NCI-H2171 (cell line): ENCODE measurements at places on chromosomes 6 and 20.
A peak's percentile ranks its signal among the peaks of the same experiment; 100 is the strongest.

GRCh38 chr20:5524896-5525295, 208.1 kb upstream of the PROKR2 start:
- DNase-seq: peak; percentile 87

DNA sequence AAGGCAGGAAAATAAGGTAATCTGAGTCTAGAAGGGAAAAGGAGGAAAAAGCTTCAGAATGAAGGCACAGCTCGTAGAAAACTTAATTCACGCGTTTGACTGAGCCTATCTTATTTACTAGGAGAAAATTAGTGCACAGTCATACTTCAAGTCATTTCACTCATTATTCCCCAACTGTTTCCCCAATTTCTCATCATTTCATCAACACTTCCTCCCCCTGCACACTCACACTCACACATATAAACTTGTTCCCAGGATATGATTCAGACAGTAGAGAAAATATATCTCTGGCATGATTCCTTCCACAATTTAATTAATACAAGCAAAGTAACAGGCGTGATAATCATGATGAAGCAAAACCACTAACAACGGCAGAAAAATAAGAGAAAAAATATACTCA, 94.5 kb upstream of the F13A1 start:
- DNase-seq: no peak

GRCh38 chr6:129902681-129903080, 41.6 kb upstream of the TMEM244 start:
- no peak for DNase-seq

- DNase-seq: no peak
These were observed 7.3 kb downstream of the PNRC1 start for GRCh38 chr6:89087881-89088280.

GRCh38 chr6:150081702-150082101, 12.8 kb upstream of the ULBP3 start:
- no peak for DNase-seq

DNA sequence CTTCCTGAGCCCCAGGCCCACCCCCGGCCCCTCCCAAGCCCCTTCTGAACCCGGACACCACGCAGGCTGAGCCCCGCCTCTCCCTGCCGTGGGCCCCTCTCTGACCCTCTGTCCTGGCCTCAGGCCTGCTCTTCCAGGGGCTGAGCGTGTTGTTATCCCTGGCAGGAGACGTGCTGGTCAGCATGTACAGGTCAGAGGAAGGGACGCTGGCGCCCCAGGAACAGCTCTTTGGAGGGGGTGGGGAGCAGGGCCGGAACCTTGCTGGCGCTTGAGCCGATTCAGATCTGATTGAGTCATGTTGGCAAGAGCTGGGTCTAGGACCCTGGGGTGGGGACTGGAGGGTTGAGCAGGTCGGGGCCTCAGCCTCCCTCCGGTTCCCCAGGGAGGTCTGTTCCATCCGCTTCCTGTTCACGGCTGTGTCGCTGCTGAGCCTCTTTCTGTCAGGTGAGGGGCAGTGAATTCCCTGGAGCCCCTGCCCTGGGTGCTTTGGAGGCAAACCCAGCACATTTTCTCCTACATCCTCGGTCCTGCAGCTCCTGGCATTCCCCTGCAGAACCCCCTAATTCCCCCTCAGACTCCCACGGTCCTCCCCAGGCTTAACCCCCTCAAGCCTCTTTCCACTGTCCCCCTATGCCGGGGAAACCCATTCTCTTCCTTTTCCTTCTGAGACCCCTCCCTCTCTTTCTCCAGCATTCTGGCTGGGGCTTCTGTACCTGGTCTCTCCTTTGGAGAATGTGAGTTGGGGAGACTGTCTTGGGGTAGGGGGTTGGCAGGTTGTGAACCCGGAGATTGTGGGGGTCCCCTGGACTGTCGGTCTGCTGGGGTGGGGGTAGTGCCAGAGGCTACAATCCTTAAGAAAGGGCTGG, 2.0 kb downstream of the SPAG4 start:
- DNase-seq: peak; percentile 78

DNA sequence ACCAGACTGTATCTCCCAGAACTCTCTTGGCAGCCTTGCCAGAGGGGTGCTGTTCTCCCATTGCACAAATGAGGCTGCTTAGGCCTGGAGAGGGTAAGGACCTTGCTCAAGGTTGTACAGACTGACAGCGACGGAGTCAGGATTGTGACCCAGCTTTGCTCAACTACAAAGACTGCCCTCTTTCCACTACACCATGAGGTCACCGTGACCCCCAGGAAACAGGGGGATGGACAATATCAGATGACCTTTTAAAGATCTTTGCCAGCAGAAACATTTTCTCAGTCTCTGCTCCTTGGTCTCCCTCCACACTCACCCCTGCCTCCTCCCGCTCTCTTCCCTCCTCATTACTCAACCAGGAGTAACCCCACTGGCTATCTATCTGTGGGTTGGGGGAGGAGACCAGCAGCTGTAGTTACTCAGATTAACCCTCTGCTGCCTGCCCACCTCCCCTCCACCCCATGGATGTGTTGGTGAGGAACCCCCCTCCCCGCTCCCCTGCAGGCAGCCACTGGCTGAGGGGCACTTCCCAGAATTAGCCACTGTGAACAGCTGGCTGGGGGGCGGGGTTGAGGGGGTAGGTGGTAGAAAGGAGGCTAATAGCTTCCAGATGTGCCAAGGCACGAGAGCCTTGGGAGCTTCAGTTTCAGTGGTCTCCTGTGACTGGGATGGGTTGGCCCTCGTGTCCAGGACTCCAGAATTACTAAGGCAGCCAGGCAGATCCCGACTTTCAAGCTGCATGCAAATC, 26.9 kb upstream of the MRPS18A start:
- DNase-seq: no peak

- no peak for DNase-seq
These were observed 282.9 kb upstream of the RUNX2 start for GRCh38 chr6:45045253-45045601.

DNA sequence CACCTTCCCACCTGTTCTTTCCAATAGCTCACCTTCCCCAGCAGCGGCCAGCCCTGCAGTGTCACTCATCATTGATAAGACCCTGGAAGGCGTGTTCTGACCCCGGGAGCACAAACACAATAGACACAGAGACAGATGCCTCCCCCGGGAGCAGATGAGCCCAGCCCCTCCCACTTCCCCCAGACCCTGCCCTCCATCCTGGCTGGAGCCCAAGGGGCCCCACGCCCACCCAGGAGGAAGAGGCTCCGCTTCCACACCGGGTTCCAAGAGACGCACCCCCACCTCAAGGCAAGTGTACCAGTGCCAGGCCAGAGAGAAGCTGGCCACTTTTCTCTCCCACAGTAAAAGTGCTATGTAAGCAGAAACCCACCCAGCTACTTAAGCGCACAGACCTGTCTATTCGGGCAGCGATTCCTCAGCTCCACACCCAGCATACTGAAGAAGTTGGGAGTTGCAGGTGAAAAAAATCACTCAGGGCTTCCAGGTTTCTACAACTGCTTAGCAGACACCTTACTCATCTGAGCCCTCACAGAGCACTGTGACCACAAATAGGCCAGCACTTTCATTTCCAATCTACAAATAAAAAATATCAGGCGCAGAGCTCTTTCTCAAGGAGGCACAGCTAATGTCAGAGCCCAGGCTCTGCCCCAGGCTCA, 93.4 kb upstream of the NXT1 start:
- DNase-seq: no peak

DNA sequence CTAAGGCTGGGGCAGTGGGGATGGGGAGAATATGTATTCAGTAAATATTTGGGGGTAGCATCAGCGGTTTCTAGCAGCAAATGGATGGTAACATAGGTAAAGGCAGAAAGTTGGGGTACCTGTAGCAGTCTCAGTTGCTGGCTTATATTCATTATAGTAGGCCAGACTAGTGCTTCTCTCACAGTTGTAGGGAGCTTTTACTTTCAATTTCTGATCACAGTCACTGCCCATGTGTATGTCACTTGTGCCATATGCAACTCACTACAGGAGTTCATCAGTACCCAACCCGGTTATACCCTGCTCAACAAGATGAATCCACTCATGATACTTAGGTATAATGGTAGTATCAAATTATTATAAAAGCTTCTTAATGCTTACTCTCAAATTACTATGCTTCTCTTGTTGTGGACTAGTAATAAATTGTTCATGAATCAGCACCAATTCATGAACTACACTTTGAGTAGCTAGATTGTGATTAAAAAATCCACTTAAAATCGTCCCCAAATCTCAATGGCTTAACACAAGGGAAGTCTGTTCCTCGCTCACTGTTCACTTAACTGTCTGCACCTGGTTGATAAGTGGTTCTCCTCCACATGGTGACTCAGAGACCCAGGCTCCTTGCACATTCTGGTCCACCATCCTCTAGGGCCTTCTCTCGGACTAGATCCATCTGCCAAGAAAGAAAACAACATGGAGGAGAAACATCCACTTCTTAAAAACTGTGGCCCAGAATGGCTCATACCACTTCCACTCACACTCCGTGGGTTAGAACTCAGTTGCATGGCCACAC, 31.3 kb upstream of the MYLIP start:
- no peak for DNase-seq

DNA sequence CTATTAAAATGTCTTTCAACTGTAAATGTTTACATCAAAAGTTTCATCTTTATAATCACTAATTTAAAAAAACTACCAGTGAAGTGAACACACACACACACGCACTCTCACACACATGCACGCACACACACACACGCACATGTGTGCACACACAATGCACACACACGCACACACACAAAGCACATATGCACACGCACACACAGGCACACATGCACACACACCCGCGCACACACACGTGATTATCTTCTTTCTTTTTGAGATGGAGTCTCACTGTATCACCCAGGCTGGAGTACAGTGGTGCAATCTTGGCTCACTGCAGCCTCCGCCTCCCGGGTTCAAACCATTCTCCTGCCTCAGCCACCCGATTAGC, 80.0 kb upstream of the FRMD1 start:
- DNase-seq: no peak

- no peak for DNase-seq
These were observed 14.2 kb upstream of the C6orf132 start for GRCh38 chr6:42156638-42157037.

GRCh38 chr6:169424149-169424804, 170.6 kb upstream of the THBS2 start:
- DNase-seq: no peak
